ENCODE measurements at places on chromosomes 1 and 21.

DNA sequence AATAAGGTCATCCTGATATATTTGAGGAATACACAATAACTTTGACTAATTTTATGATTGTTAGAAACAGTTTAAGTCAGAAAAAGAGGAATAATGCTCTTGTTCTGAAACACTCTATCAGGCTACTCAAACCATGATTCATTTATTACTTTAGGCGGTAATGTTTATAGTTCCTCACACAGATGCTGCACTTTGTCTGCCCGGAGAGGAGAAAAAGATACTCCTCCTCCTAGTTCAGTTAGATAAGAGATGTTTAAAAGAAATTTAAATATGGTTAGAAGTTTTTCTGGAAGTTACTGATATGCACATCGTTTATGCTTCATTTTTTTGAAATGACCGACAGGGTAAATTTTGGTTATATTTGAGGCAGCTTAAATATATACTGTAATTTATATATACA, 103.0 kb downstream of the ZMYM4 start:
- DNase-seq, result no peak

DNA sequence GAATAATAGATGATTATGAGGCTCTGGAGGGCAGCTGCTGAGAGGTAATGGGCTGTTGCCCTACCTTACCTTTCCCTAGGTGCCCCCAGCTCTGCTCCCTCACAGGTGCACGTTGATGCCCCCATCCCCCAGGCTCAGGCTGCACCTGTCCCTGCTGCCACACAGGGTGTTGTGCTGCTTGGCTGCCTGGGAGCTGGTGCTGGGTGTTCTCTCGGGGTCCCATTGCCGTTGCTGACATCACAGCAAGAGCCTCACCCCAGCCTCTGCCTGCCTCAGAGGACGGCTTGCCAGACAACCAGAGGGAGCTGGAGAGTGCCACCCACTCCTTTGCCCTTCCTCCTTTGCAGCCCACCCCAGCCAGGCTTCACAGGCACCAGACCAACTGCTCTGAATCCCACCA, 31.4 kb upstream of the DMBX1 start:
- DNase-seq, result no peak

- DNase-seq, result peak; percentile 41
Measured at GRCh38 chr1:156910309-156910782, 10.1 kb upstream of the LRRC71 start.

DNA sequence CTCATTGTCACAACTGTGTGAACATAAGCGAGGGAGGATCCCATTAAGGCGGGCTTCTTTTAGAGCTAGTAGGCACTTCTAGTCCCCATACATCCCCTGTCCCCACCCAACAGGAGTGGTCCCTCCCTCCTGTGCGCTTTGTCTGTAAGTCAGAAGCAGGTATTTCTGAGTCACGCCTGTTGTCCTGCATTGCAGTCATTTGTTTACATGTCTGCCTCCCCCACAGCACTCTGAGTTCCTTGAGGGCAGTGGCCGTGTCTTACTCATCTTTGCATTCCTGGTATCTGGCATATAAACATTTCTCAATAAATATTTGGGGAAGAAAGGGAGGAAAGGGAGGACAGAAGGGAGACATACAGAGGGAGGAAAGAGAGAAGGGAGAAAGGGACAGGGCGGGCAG, 40.3 kb downstream of the PLEKHA6 start:
- no peak for DNase-seq

- DNase-seq, result no peak
Measured at GRCh38 chr1:152457071-152457470, 43.0 kb upstream of the CRNN start.

DNA sequence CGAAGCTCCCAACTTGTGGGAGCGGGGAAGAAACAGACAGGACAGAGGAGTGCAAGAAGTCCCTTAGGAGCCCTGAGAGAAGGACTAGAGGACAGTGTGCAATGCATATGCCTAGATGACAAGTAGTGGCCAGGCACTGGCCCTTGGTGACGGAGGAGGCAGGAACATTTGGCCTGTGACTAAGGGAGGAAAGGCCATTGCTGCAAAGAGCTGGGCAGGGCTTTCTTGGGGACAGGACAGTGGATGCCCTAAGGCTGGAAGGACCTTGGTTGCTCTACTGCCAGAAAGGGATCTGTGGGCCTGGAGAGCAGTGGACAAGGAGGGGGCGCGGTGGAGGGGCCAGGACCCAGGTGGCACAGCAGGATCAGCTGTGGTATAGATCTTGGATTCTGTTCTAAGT, 481.3 kb downstream of the CAMTA1 start:
- no peak for DNase-seq

- DNase-seq, result no peak
Measured at GRCh38 chr1:79599257-79599656, 592.7 kb upstream of the ADGRL4 start.

DNA sequence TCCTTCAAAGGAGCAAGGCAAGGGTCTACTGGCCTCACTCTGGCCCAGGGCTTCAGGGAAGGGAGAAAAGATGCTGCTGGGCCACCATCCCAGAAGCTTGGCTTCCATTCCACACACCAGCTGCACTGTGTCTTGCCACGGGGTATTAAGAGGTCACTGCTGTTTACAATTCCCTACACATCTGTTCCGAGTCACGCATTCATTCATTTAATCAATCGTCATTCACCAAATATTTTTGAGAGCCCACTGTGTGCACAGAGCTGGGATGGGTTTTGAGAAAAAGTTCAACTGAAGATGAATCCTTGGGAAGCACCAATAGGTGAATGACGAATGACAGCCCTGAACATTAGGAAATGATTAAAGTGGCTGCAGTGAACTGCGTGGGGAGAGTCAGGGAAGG, 101.7 kb downstream of the NAV1 start:
- DNase-seq, result no peak

DNA sequence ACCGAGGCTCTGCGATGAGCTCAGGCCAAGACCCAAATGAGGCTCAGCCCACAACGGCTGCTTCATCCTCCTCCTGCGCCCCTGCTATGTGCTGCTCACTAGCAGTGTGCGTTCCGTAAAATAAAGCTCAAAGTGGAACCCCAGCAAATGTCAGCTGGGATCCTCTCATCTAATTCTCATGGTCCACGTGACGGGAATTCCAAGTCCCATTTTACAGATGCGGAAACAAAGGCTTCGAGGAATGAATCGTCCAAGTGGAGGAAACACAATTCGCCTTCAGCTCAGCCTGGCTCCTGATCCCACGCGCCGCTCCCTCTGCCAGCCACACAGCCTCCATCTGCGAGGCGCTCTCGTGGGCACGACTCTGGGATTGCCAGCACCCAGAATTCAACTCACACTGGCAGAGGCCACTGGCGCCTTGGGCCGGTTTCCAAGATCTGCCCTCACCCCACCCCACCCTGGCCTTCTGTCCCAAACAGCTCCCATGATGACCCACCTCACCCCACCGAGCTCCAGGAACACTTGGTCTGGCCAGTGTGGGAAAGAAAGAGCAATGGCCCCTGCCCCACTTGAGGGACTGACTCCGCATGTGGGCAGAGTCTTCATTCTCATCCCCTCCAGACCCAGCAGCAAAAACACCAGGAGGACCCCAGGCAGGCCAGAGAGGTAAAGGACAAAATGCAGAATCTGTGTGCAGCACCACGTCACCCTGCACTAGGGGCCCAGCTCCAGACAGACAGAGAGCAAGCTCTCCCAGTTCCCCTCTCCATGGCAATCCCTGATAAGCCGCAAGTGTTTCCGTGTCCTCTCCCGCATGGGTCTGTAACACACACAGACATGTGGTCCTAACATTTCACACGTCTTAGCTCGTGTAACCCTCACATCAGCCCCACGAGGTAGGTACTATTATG, 10.5 kb downstream of the CASZ1 start:
- no peak for DNase-seq

DNA sequence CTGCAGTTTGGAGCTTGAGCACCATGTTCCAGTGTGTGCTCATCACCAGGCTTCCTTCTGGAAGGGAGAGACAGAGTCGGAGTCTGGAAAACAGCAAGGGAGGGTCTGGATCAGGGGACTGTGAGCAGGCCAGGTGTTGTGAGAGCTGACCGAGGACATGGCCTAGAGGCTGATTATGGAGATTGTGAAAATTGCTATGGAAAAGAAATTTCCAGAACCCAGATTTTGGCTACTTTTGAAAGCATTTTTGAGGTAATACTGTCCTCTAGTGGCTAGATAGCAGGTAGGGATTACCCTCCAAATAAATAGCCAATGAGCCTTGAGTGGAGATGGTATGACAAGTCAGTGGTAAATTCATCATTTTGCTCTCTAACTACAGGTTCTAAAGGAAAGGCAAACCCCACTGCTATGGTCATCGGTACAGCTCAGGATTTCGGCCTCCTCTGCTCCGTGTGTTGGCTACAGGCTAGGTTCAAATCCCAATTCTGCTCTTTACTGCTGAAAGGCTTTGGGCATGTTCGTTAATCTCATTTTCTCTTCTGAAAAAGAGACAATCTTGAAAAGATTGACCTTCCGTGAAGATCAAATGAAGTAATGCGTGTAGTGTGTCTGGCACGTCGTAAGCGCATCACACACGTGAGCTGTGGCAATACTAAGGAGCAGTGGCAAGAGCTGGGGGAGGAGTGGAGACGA, 1.0 kb upstream of the HAO2 start:
- DNase-seq, result no peak

GRCh38 chr1:201356236-201356635, 21.2 kb downstream of the TNNT2 start:
- DNase-seq, result no peak

DNA sequence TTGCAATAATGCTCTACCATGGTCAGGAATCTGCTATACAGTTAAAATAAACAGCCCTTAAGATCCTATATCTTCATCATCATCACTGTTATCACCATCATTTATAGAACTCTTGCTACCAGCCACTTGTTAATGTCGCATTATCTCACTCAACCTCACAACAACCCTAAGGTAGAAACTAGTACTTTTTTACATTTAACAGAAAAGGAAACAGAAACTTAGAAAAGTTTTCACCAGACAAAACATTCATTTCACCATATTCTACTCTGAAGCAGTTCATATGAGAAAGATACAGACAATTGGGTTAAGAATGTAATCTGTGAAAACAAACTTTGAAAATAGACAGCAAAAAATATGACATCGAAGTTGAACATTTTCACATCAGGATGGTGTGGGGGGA, 262.6 kb downstream of the ATG4C start:
- no peak for DNase-seq

GRCh38 chr1:45403298-45403697, 63.1 kb upstream of the MUTYH start:
- no peak for DNase-seq

DNA sequence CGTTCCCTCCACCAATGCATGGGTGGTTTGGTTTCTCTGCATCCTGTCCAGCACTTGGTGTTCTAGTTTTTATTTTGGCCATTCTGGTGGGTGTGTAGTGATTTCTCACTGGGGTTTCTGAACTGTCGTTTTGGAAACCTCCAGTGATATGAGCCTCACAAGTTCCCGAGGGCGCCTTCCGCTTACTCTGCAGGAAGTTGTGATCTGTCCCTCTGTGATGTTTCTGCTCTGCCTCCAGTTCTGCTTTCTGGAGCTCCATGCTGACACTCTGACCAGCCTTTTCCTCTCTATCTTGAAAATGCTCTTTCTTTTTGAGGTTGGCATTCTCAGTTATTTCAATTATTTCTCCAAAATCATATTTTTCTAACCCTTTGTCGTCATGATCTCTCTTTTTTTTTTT, 111.6 kb downstream of the PLD5 start:
- no peak for DNase-seq

DNA sequence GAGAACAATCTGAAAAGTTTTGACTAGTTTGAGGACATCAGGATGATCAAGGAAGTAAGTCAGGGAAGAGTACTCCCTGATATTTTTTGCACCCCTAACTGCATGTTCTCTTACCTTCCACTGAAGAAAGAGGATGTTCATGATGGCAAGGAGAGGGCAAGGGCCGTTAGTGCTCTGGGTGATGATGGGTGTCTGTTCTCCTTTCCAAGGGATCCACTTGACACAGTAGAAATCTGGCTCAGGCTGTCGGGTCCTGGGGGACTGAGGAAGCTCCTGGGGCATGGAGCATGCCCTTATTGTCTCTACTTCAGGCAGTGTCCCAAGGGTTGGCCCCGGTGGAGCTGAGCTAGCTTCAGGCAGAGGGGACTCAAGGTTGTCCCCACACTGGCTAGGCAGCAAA, 4.7 kb downstream of the MINDY1 start:
- no peak for DNase-seq

DNA sequence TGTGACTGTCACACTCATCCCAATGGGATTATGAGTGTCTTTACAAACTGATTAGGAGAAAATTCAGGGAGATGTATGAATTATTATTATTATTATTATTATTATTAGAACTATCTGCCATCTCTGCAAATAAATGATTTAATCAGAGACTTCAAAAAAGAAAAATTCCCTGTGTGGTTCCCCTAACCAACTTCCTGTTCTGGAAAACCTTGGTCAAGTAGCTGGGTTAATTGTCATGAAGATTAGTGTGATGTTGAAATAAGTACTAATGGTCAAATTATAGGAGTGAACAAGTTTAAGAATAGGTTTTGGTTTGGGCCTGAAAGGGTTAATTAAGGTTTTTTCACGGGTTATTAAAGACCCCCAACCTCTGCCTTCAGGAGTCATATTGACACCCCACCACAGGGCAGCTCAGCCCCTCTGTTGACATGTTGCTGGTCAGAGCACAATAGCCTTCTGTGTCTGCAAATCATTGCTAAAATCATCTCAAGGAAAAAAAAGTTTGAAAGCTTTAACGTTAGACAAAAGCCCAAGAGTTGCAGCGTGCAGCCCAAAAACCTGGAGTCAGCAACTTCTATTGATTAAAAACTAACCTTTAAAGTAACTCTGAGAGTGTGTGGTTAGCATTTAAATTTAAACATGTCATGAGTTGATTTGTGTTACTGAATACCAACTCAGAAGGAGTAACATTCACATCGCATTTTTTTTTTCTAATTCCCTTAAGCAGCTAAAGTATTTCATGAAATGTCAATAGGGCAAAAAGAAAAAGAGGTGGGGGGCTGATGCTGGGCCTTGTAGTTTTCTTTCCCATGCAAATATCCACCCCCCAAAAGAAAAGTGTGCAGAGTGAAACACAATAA, 272.5 kb downstream of the TM2D1 start:
- no peak for DNase-seq

GRCh38 chr1:61253912-61254633, 171.7 kb downstream of the NFIA start:
- DNase-seq, result no peak

DNA sequence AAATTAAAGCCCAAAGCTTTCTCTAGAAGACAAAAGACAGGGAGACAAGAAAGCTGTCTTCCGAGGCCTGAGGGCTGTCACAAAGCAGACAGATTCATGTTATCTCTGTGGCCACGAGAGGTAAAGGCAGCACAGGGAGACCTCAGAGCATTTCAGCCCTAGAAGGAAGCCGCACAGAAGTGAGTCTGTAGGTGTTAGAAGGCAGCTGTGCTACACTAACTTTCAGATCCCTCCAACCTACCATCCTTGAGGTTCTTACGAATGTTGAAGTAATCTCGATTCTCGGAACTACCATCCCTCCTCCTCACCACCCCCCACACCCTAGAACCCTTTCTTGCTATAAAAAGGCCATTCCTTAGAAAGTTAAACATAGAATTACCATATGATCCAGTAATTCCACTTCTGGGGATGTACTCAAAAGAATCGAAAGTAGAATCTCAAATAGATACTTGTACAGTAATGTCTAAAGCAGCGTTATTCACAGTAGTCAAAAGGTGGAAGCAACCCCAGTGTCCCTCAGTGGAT, 21.5 kb upstream of the LYST start:
- no peak for DNase-seq

Measured in activated T-helper 1 cell treated with Interleukin-2 at 50 U/mL for 16 hours (primary cell).